ENCODE measurements at places on chromosomes 6 and 20. TPM values are rescaled to one million over a fixed set of nuclear protein-coding genes. Genes with fewer than 3 reads are reported as not detected.

Gene PRDM1
- total RNA-seq: 34.0 TPM

Gene TM9SF4
- 36.4 TPM for total RNA-seq

Gene OR2J3
- total RNA-seq: not detected

Gene GJA1
- not detected for total RNA-seq

Gene ENPP5
- 1.2 TPM for total RNA-seq

Gene RWDD2A
- 5.2 TPM for total RNA-seq

Gene TINAG
- not detected for total RNA-seq

Gene RHAG
- not detected for total RNA-seq

Gene GTSF1L
- not detected for total RNA-seq

Gene CPXM1
- not detected for total RNA-seq

Gene TLDC2
- total RNA-seq: not detected

Gene TREM1
- not detected for total RNA-seq

Gene HAO1
- total RNA-seq: not detected

Gene SLC22A16
- total RNA-seq: not detected

Gene SPTLC3
- total RNA-seq: 0.06 TPM

Gene HTR1E
- not detected for total RNA-seq

Gene CTNNBL1
- 41.5 TPM for total RNA-seq

Gene ASIP
- not detected for total RNA-seq

Measured in CD4-positive, alpha-beta memory T cell (primary cell).